Left lung (tissue), 14 donors: ENCODE measurements at places on chromosomes 2 and 18.
A peak's percentile ranks its signal among the peaks of the same experiment; 100 is the strongest.

GRCh38 chr2:240737958-240738357 lies 46.3 kb downstream of the AQP12A start:
- no peak overlapping the region for H3K4me3 ChIP-seq
- H3K36me3 ChIP-seq: no peaks in the 10 kb centered on the region
- peaks cover 12% of the 10 kb centered on the region for H3K27me3 ChIP-seq
- no peaks in the 10 kb centered on the region for H3K4me1 ChIP-seq
- no peak overlapping the region for H3K27ac ChIP-seq
- no peak for DNase-seq

DNA sequence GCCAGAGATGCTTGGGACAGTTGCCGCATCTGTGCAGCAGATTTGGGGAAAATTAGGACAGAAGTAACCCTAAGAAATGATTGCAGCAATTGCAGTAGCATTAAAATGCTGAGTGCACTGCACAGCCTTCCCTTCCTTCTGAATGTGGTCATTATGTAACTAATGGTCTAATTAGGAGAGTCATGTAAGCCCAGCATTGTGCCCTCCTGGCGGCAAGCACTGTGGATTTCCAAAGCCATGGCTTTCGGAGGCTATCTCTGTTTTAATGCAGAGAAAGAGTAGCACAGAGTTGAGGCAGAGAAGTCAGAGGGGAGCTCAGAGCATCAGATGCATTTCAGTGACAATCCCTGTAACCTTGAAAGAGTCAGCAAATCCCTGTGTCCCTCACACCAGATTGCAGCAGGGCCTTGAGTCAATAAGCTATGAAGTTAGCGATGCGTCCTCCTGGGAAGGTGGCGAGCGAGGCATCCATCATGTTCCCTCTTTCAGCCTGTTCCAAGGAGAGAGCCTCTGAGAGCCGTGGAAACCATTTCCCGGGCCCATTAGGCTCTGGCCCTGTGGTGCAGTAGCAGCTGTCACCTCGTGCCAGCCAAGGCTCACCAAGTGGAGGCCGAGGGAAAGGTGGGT lies 307.2 kb downstream of the FBXO15 start:
- no peaks in the 10 kb centered on the region for H3K4me1 ChIP-seq
- DNase-seq: no peak
- H3K27me3 ChIP-seq: peaks cover 4% of the 10 kb centered on the region
- H3K27ac ChIP-seq: no peak overlapping the region
- no peak overlapping the region for H3K4me3 ChIP-seq
- no peaks in the 10 kb centered on the region for H3K36me3 ChIP-seq

DNA sequence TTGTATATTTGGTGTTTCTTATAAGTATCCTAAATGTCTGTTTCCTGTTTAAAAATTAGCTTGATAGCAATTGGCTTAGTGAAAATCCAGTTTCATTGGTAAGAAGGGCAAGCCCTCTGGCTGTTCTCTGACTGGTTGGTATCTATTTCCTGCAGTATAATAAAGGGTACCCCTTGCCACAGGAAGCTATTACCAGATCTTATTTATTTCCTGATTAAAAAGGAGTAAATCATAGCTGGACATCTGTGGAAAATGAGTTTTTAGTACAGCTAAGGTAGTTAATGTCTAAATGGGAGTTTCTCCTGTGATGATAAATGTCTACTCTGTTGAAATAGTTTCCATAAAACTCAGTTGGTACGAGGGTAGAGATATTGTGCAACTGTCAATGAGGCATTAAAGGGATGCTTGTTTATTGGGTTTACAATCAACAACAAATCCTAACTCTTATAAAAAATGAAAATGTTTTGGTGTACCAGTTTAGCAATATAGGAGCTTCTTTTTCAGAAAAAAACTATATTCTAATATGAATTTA lies 58.7 kb downstream of the FASTKD2 start:
- H3K4me1 ChIP-seq: no peaks in the 10 kb centered on the region
- no peaks in the 10 kb centered on the region for H3K27me3 ChIP-seq
- no peaks in the 10 kb centered on the region for H3K36me3 ChIP-seq
- no peak overlapping the region for H3K4me3 ChIP-seq

DNA sequence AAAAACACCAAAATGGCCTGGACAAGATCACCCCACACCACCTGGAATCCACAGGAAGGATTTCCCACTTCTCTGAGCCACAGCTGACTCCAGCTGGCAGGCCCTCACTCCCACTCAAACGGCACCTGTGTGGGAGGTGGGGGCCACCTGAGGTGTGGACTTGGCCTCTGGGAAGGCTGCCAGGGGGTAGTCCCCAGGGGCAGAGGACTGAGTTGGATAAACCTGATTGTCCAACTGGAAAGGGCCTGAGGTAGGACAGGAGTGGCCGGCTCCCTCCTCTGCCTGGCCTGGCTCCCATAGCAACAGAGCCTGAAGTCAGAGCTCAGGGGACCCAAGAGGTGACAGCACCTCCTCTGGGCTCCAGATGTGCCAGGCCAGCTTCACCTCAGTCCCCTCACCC lies 300.2 kb downstream of the CELF4 start:
- H3K4me3 ChIP-seq: no peak overlapping the region
- no peaks in the 10 kb centered on the region for H3K36me3 ChIP-seq
- no peak for DNase-seq
- H3K4me1 ChIP-seq: no peaks in the 10 kb centered on the region
- no peak overlapping the region for H3K27ac ChIP-seq
- peaks cover 24% of the 10 kb centered on the region for H3K27me3 ChIP-seq

DNA sequence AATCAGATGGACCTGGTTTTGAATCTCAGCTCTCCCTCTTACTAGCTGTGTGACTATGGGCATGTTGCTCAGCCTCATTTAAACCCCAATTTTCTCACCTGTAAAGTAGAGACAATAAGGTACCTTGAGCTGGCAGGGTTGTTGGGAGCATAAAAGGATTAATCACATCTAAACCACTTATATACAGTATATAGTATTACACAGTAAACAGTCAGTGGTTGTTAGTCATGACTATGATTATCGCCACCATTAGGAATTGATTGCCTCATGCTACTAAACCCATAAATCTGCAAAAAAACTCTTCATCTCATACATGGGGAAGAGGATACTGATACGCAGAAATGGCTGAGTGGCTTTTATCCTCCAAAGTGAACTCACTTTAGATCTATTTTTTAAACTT lies 65.8 kb downstream of the INO80D start:
- H3K36me3 ChIP-seq: no peaks in the 10 kb centered on the region
- H3K27me3 ChIP-seq: no peaks in the 10 kb centered on the region
- no peak overlapping the region for H3K27ac ChIP-seq

DNA sequence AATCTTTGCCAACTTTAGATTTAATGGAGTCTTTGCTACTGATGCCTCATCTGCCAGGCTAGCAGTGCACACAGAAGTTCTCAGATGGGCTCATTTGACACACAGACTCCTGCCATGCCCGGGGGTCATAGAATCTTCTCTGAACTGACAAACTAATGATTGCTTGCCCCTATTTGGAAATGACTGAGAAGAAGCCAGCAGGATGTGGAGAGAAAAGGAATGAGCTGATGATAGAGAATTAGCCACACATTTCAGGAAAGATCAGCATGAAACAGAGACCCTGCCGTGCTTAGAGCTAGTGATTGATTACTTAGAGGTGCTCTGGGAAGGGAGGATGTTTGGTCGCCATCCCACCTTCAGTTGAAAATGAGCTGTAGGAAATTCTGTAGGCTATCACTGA lies 178.5 kb downstream of the TPGS2 start:
- H3K27ac ChIP-seq: no peak overlapping the region
- no peaks in the 10 kb centered on the region for H3K36me3 ChIP-seq
- no peaks in the 10 kb centered on the region for H3K27me3 ChIP-seq
- DNase-seq: no peak
- no peak overlapping the region for H3K4me3 ChIP-seq

DNA sequence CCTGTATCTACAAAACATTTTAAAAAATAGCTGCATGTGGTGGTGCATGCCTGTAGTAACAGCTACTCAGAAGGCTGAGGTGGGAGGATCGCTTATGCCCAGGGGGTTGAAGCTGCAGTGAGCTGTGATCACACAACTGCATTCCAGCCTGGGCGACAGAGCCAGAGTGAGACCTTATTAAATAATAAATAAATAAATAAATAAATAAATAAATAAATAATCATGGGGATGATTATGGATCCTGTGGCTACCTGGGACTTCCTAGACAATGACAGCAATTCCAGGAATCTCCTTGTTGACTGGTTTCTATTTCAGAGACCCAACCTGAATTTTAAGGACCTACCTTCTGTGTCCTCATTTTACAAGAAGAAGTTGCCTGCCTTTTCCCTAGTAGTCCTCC lies 91.5 kb downstream of the KCTD18 start:
- no peaks in the 10 kb centered on the region for H3K4me1 ChIP-seq
- no peaks in the 10 kb centered on the region for H3K27me3 ChIP-seq
- no peak overlapping the region for H3K27ac ChIP-seq
- no peak overlapping the region for H3K4me3 ChIP-seq
- no peak for DNase-seq

DNA sequence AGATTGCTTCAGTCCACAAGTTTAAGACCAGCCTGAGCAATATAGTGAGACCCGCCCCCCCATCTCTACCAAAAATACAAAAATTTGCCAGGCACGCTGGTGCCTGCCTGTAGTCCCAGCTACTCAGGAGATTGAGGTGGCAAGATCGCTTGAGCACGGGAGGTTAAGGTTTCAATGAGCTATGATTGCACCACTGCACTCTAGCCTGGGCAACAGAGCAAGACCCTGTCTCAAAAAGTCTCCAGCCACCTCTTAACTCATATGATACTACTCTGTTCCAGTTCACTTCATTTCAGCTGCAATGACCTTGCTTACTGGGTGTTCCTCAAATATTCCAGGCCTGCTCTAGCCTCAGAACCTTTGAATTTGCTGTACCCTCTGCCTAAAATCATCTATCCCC lies 11.4 kb downstream of the MEMO1 start:
- peaks cover 16% of the 10 kb centered on the region for H3K4me1 ChIP-seq
- H3K4me3 ChIP-seq: no peak overlapping the region
- H3K27ac ChIP-seq: no peak overlapping the region
- H3K27me3 ChIP-seq: no peaks in the 10 kb centered on the region
- no peak for DNase-seq

- no peak for DNase-seq
- no peak overlapping the region for H3K27ac ChIP-seq
- H3K4me3 ChIP-seq: no peak overlapping the region
- H3K4me1 ChIP-seq: peaks cover 8% of the 10 kb centered on the region
Measured at GRCh38 chr2:96301865-96302264, 3.5 kb downstream of the SNRNP200 start.

- no peak overlapping the region for H3K27ac ChIP-seq
- no peaks in the 10 kb centered on the region for H3K4me1 ChIP-seq
- H3K4me3 ChIP-seq: no peak overlapping the region
- peaks cover 14% of the 10 kb centered on the region for H3K27me3 ChIP-seq
Measured at GRCh38 chr2:111198701-111199100, 78.0 kb downstream of the BCL2L11 start.

- DNase-seq: no peak
- no peaks in the 10 kb centered on the region for H3K4me1 ChIP-seq
- no peak overlapping the region for H3K4me3 ChIP-seq
- H3K27ac ChIP-seq: no peak overlapping the region
- no peaks in the 10 kb centered on the region for H3K27me3 ChIP-seq
Measured at GRCh38 chr18:44957461-44957860, 276.8 kb downstream of the SETBP1 start.

DNA sequence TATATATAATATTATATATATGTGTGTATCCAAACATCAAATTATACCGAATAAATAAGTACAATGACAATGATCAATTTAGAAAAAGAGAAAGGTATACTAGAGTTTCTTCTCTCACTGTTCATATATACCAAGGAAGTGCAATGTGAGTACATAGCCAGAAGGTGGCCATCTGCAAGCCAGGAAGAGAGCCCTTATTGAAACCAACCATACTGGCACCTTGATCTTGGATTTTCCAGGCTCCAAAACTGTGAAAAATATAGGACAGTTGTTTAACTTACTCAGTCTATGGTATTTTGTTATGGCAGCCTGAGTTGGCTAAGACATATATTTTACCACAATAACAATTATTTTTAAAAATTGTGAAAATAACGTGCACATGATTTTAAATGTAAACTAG lies 1490.2 kb upstream of the SLC39A10 start:
- no peak overlapping the region for H3K4me3 ChIP-seq
- no peak for DNase-seq
- no peaks in the 10 kb centered on the region for H3K36me3 ChIP-seq
- H3K4me1 ChIP-seq: no peaks in the 10 kb centered on the region

DNA sequence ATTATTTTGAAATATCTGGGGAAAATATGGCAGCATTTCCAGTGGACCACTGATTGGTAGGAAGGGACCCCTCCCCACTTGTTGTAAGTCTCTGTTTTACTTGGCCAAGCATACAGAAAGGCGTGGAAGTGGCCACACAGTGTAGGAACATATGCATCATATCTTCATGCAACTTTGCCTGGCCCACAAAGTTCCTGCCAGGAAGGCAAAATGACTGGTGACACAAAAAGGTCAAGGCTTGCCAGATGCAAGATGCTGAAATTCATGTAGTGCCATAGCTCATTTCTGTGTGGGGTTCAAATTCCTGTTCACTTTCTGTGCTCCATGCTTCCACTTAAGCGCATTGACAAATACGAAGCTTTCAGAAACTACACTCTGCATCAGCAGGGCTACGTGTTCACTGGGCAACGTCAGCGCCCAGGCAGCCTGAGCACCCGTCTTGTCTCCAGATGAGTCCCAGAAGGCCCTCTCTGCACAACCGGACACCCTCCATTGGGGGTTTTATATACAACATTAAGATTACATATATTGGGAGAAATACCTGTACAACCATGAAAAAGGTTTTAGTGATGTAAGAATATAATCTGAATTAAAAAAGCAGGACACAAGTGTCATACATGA lies 3.6 kb downstream of the DYNC2LI1 start:
- peaks cover 8% of the 10 kb centered on the region for H3K4me1 ChIP-seq
- H3K27me3 ChIP-seq: no peaks in the 10 kb centered on the region
- H3K27ac ChIP-seq: no peak overlapping the region
- peaks cover 12% of the 10 kb centered on the region for H3K36me3 ChIP-seq
- H3K4me3 ChIP-seq: no peak overlapping the region

GRCh38 chr2:203328760-203329540 lies 756 bp downstream of the ABI2 start:
- H3K4me1 ChIP-seq: peaks cover 27% of the 10 kb centered on the region
- H3K36me3 ChIP-seq: no peaks in the 10 kb centered on the region
- DNase-seq: peak; percentile 84
- H3K4me3 ChIP-seq: peak overlapping the region; percentile 99

DNA sequence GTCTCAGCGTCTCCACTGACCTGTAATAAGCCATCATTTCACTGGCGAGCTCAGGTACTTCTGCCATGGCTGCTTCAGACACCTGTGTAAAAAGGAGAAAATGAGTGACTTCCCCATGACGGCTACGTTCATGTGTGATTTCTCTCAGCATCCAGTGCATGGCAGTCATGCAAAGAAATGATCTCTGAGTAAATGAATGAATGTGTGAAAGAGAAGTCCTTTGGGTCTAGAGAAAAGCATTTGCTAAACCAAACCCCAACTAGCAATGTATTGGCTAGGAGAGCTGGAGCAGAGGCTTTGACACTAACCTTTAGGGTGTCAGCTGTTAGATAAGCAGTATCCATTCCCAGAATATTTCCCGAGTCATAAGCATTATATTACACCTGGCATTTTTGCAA lies 417 bp downstream of the IL1B start:
- no peak for DNase-seq
- H3K27me3 ChIP-seq: no peaks in the 10 kb centered on the region
- peak overlapping the region; percentile 42 for H3K4me3 ChIP-seq
- H3K36me3 ChIP-seq: no peaks in the 10 kb centered on the region

GRCh38 chr2:232568161-232568560 lies 17.7 kb downstream of the EIF4E2 start:
- H3K36me3 ChIP-seq: no peaks in the 10 kb centered on the region
- peaks cover 5% of the 10 kb centered on the region for H3K4me1 ChIP-seq
- DNase-seq: no peak
- H3K27me3 ChIP-seq: no peaks in the 10 kb centered on the region
